ENCODE measurements at places on chromosomes 1 and 21. TPM values are rescaled to one million over a fixed set of nuclear protein-coding genes. Genes with fewer than 3 reads are reported as not detected.

Gene CELA2B
- not detected for polyA plus RNA-seq

Gene KCNK2
- polyA plus RNA-seq, result 0.11 TPM

Gene VSIG8
- 0.11 TPM for polyA plus RNA-seq

Gene HSD17B7
- polyA plus RNA-seq, result 29.1 TPM

Gene TRIM17
- polyA plus RNA-seq, result 0.62 TPM

Gene MAEL
- polyA plus RNA-seq, result not detected

Gene PRR9
- 3.5 TPM for polyA plus RNA-seq

Gene BMP8A
- polyA plus RNA-seq, result not detected

Gene S100A8
- polyA plus RNA-seq, result 6.2 TPM

Gene DEPDC1
- polyA plus RNA-seq, result 9.8 TPM

Gene HORMAD1
- polyA plus RNA-seq, result not detected

Gene ACTL8
- polyA plus RNA-seq, result not detected

Gene TAS1R1
- polyA plus RNA-seq, result not detected

Gene KRTAP22-2
- polyA plus RNA-seq, result not detected

Gene SPTA1
- polyA plus RNA-seq, result not detected

Gene SLC45A3
- polyA plus RNA-seq, result 3.9 TPM

Gene ZFP69
- 3.0 TPM for polyA plus RNA-seq

Gene LCE1A
- polyA plus RNA-seq, result 0.53 TPM

Gene ANXA9
- polyA plus RNA-seq, result 0.58 TPM

Gene KPRP
- polyA plus RNA-seq, result 0.43 TPM

Gene ITGB2
- polyA plus RNA-seq, result 5.2 TPM

Gene PTPN7
- not detected for polyA plus RNA-seq

Gene FMOD
- 0.35 TPM for polyA plus RNA-seq

Gene CNKSR1
- 20.3 TPM for polyA plus RNA-seq

Gene KLF17
- not detected for polyA plus RNA-seq

Gene WDR4
- 24.6 TPM for polyA plus RNA-seq

Gene RUSC1
- 59.7 TPM for polyA plus RNA-seq

Gene SOX13
- polyA plus RNA-seq, result 7.7 TPM

Gene NBPF6
- not detected for polyA plus RNA-seq

Gene LINGO4
- not detected for polyA plus RNA-seq

Gene GRIK3
- not detected for polyA plus RNA-seq

Gene AMY1A
- polyA plus RNA-seq, result not detected

Gene LCE1B
- 0.54 TPM for polyA plus RNA-seq

Gene MCOLN3
- 1.9 TPM for polyA plus RNA-seq

Gene RASAL2
- polyA plus RNA-seq, result 4.9 TPM

Gene TSSK3
- not detected for polyA plus RNA-seq

Gene GFI1
- 0.07 TPM for polyA plus RNA-seq

Gene TFAP2E
- 0.32 TPM for polyA plus RNA-seq

Gene RCSD1
- 0.03 TPM for polyA plus RNA-seq

Gene TMEM50B
- 22.5 TPM for polyA plus RNA-seq

Gene CFAP74
- polyA plus RNA-seq, result 0.01 TPM

Gene ANGPTL3
- not detected for polyA plus RNA-seq

Gene AGL
- polyA plus RNA-seq, result 2.3 TPM

Gene FMO2
- not detected for polyA plus RNA-seq

Gene BRDT
- not detected for polyA plus RNA-seq

Gene RGS8
- not detected for polyA plus RNA-seq

Gene MYBPH
- not detected for polyA plus RNA-seq

Gene TNN
- polyA plus RNA-seq, result not detected

Gene IGSF9
- polyA plus RNA-seq, result 9.3 TPM

Gene CDCA8
- polyA plus RNA-seq, result 32.3 TPM

Measured in foreskin keratinocyte (primary cell).